ENCODE measurements at places on chromosomes 13 and 19.

GRCh38 chr19:30467239-30467638 is 95.1 kb downstream of the ZNF536 start:
- no peaks in the 10 kb centered on the region for H3K27me3 ChIP-seq
- no peak overlapping the region for H3K27ac ChIP-seq
- H3K4me3 ChIP-seq, result no peak overlapping the region
- H3K4me1 ChIP-seq, result no peaks in the 10 kb centered on the region
- DNase-seq, result no peak

GRCh38 chr13:100630555-100630954 is 42.0 kb upstream of the GGACT start:
- H3K27ac ChIP-seq, result peak overlapping the region; percentile 34
- peaks cover 16% of the 10 kb centered on the region for H3K4me1 ChIP-seq
- peak; percentile 78 for DNase-seq
- H3K4me3 ChIP-seq, result no peak overlapping the region
- peaks cover 7% of the 10 kb centered on the region for H3K36me3 ChIP-seq

DNA sequence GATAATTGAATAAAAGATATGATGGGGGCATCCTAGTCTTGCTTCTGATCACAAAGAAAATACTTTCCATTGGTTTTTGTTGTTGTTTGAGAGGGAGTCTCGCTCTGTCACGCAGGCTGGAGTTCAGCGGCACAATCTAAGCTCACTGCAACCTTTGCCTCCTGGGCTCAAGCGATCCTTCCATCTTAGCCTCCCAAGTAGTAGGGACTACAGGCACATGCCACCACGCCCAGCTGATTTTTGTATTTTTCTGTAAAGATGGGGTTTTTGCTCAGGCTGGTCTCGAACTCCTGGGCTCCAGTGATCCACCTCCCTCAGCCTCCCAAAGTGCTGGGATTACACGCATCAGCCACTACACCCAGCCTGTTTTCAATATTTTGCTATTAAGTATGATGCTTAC is 17.1 kb upstream of the PSMC4 start:
- H3K27ac ChIP-seq, result no peak overlapping the region
- H3K4me3 ChIP-seq, result no peak overlapping the region
- DNase-seq, result no peak
- no peaks in the 10 kb centered on the region for H3K36me3 ChIP-seq
- H3K27me3 ChIP-seq, result no peaks in the 10 kb centered on the region

DNA sequence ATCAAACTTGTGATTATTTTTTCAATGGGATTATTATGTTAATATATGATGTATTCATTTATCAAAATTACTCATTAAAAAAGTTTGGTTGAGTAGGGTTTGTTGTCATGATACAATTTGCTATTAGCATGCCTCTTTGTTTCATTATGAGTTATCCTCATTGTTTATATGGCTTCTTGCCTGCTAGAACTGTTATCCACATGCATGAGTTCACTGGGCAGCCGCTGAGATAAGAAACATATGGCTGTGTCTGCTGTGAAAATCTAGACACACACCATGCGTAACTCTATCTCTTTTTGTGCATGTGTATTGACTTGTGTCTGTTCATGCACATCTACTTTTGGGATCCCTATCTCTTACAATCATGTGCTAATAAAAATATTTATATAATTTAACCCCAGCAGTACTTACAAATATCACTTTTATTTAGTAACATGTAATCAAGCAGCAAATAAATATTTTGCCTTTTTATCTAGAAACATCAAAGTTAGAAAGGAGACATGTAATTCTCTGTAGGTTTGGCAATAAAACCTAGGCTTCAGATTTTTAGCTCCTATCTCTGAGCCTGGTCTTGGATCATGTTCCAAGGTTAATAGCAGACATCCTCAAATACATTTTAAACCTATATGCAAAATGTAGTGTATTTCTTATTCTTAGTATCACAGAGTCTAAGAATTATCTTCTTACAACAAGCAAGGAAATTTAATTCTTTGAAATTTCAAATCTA is 11.2 kb upstream of the KLF12 start:
- H3K4me1 ChIP-seq, result no peaks in the 10 kb centered on the region
- H3K4me3 ChIP-seq, result no peak overlapping the region
- DNase-seq, result no peak

GRCh38 chr13:27638521-27638920 is 16.8 kb downstream of the POLR1D start:
- H3K27me3 ChIP-seq, result no peaks in the 10 kb centered on the region
- no peak overlapping the region for H3K27ac ChIP-seq
- H3K36me3 ChIP-seq, result no peaks in the 10 kb centered on the region
- peaks cover 23% of the 10 kb centered on the region for H3K4me1 ChIP-seq
- no peak overlapping the region for H3K4me3 ChIP-seq

Measured in neural progenitor cell (in vitro differentiated cells).